Upper lobe of right lung (tissue), 1 donor: ENCODE measurements at places on chromosomes 11 and 22. TPM values are rescaled to one million over a fixed set of nuclear protein-coding genes. Genes with fewer than 3 reads are reported as not detected.

DNA sequence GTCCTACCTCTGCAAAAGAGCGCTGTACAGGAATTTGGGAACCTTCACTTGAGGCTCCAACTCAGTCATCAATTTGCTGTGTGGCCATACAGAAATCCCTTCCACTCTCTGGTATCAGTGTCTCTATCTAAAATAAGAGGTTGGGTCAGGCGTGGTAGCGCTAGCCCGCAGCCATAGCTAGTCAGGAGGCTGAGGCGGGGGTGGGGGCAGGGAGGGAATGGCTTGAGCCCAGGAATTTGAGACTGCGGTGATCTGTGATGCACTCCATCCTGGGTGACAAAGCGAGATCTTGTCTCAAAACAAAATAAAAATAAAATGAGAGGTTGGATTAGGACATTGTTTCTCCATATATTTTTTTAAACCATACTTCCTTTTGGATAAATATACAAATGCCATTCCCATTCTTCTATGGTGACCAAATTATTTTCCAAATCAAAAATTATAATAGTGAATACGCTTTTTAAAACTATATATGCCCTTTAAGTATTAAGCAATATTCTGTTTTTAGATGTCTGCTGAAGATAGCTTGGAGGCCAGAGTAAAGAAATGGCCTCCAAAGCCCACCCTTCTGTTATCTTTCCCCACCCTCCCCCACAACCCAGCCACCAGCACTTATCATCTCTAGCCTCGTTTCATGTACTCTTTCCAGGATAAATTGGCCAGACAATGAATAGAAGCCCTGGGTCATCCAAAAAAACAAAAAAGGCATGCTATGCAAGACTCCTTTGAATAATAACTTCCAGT, 87.2 kb downstream of the PLEKHA7 start:
- no peak for DNase-seq

DNA sequence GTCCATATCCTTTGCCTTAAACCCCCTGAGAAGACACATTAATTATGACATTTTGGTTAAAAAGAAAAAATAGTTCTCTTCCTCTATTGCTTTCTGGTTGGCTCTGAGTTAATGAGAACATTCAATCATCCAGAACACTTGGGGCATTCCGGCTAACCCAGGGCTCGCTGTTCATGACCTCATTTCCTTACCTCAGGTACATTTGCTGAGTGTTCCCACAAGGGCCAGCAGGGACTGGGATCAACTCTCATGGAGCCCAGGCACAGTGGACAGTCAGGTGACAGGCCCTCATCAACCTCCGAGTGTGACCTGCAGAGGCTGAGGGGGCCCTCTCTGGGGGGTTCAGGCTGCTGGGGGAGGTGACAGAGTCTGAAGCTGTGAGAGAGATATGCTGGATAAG, 98.9 kb downstream of the MYO18B start:
- no peak for DNase-seq

GRCh38 chr11:33885338-33886005, 6.4 kb downstream of the LMO2 start:
- no peak for DNase-seq

DNA sequence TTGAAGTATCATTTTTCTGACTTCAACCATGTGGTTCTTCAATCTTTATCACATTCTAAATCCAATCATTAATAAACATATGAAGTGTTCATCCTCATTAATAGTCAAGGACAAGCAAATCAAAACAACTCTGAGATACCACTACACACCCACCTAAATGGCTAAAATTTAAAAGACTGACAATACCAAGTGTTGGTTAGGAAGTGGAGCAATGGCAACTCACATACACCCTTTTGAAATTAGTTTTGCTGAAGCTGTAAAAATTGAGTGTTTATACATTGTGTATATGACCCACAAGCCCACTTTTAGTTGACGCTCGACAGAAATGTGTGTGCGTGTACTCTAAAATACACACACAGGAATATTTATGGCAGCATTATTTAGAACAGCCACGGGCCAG, 36.7 kb upstream of the LMO2 start:
- DNase-seq = no peak

GRCh38 chr11:2779981-2780849, 80.4 kb upstream of the KCNQ1OT1 start:
- peak; percentile 64 for DNase-seq

GRCh38 chr11:7281079-7281478, 29.4 kb downstream of the SYT9 start:
- DNase-seq = no peak

- no peak for DNase-seq
Observed at GRCh38 chr11:18791207-18791968, at the start of gene PTPN5. PTPN5 (minus strand) TSS chr11:18791798; CDS start chr11:18771958, 19,840 bp downstream.

- DNase-seq = no peak
Observed at GRCh38 chr11:111777094-111778046, 11.2 kb upstream of the PPP2R1B start.

GRCh38 chr11:11998091-11998781, 10.2 kb downstream of the DKK3 start:
- DNase-seq = no peak

DNA sequence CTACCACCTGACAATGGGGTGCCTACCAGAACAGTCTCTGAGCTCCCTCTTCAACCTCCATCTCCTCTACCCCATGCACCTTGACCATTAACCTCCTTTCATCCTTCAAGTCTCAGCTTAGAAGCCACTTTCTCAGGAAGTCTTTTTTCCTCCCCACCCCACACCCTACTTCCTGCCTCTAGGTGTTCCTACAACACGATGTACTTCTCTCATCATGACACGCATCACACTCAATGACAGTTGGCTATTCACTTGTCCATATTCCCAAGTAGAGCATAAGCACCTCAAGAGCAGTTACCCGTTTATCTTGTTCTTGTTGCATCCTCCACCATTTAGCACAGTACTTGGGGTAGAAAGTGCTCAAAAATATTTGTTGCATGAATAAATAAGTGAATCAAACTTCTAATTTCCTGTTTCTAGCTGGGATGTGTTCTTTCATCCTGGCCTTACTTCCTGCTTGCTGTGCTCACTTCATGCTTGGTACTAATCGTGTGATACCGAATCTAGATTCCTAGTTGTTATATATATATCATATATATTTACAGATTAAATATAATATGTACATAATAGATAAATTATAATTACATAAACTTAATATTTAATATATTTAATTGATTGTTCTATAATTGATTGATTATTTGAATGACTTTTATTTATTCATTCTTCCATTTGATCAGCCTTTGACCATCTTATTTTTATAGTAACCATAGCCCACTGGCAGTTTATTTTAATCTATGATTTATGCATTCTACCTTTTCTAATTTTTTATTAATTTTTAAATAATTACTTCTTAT, 177.5 kb upstream of the TMEM45B start:
- DNase-seq = no peak

GRCh38 chr22:30038219-30038618, 42.0 kb upstream of the HORMAD2 start:
- DNase-seq = no peak

GRCh38 chr22:30201945-30202344, 44.6 kb downstream of the LIF start:
- no peak for DNase-seq

DNA sequence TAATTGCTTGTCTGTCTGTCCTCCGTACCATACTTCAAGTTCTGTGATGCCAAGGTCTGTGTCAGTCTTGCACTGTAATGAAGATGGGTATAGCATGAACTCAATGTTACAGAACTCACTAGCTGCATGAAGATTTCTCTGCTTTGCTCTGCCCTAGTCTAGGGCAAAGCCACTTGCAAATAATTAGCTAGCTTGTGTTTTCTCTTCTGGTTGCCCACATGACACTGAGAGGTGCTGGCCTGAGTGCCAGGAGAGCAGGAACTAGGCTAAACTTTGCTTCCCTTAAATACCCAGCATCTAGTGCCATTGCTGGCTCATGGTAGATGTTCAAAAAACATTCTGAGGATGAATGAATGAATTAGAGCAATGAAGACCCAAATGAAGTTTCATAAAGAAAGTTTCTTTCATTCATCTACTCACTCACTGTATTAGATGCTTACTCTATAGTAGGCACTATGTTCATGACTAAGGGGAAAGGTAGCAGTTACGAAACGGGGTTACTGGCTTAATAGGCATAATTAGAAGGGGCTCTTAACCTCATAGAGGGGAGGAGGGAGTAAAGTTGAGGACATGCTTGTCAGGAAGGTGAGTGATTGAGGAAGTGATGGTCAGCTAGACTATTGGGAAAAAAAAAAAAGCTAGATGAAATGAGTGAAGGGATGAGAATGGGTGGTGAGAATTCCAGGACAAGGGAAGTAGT, 4.4 kb upstream of the ENDOD1 start:
- no peak for DNase-seq

DNA sequence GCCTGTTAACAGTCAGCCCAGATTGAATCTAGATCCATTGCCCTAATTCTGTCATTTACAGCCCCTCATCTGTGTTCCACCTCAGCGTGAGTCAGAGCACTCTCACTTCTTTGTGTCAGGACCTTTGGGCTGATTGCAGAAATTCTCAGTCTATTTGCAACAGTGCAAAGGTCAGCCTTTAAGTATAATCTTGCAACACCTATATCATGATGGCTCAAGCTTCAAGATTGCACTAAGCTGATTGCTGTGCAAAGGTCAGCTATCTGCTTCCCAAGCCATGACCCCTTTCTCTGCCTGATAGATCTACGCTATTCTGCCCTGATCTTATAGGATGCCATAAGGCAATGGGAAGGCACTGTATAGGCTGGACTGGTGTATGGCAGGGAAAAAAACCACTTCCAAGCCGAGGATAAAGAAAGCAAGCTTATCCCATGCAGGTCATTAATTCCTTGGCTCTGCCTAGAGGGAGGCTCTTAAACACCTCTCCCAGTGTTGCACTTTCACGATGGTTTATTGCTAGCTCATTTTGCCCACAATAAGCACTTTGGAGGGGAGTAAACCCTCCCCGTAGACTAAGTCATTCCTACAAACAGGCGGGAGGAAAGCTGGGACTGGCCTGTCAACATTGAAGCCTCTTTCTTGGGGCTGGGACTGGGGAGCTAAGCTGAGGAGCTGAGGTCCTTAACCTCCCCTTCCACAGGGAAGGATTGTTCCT, 100.6 kb downstream of the RRAS2 start:
- no peak for DNase-seq

GRCh38 chr11:116901964-116902688, 64.7 kb upstream of the APOA1 start:
- no peak for DNase-seq

DNA sequence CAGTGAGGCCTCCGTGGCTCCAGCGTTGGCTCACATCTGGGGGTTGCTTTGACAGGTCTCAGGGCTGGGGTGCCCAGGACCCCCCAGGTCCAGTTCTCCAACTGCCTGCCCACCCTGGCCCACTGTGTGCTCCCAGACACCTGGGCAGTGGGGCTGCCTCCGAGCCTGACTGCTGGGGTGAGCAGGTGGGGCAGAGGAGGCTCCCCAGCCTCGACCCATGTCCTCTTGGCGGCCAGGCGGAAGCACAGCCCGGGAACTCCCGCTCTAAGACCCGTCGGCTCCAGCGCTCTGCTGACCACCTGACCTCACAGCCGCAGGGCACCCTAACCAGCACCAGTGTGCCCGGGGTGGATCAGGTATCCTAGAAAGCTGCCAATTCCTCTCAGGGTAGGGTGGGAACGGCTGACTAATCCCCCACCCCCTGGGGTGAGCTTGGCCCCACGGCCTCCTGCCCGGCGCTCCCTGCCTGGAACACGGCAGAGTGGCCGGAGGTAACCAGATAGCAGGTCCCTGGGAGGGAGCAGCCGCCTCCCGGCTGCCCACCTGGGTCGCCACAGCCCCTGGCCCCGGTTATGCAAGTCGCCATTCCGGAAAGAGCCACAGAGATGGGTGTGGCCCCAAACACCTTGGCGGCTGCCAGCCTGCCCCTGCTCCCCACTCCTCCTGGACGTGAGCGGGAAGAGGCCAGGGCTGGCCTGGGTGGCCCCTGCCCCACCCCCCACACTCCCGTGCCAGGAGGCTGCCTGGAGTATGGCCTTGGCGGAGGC, 19.2 kb upstream of the MUC5B start:
- peak; percentile 60 for DNase-seq

DNA sequence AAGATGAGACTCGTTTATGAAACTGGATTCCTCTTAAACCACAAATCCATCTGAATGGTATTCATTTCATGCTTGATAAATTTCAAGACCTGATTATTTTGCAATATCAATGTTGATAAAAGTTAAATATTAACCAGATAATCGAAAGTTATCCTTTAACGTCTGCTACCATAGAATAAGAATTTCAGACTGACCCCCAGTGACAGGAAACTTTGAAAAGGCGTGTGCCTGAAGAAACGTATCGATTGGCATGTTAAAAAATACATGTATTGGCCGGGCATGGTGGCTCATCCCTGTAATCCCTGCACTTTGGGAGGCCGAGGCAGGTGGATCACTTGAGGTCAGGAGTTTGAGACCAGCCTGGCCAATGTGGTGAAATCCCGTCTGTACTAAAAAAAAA, 13.9 kb downstream of the SCGB1A1 start:
- no peak for DNase-seq

- DNase-seq = no peak
Observed at GRCh38 chr11:17012179-17012578, 2.0 kb downstream of the PLEKHA7 start.

- DNase-seq = no peak
Observed at GRCh38 chr11:100640646-100641045, 46.4 kb upstream of the ARHGAP42 start.

JAML gene
- total RNA-seq = 87.9 TPM

PDE3B gene
- total RNA-seq = 28.5 TPM

LMO2 gene
- total RNA-seq = 65.1 TPM

INSC gene
- total RNA-seq = 0.96 TPM

ARAP1 gene
- 226 TPM for total RNA-seq

STK33 gene
- total RNA-seq = 9.4 TPM

BDNF gene
- total RNA-seq = 4.3 TPM
